CD8-positive, alpha-beta memory T cell (primary cell): ENCODE measurements at places on chromosomes 2 and 18. TPM values are rescaled to one million over a fixed set of nuclear protein-coding genes. Genes with fewer than 3 reads are reported as not detected.

DNA sequence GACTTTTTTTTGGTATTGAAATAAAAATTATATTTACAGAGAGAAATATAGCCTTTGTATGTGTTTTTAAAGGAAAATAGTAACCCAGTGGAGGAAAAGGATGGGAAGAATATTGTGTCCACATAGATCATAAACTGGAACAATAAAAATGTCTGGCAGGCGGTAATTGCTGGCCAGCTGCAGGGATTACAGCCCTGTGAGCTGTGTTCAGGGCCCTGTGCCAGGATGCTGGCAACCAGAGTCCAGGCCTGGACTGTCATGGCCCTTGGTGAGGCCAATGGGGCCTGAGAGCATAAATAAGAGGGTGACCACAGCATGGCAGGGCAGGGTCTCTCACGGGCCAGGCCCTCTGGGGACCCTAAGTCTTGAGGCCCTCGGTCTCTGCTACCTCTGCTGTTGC is 171.2 kb downstream of the ACOXL start:
- no peaks in the 10 kb centered on the region for H3K27me3 ChIP-seq
- no peaks in the 10 kb centered on the region for H3K36me3 ChIP-seq
- H3K4me3 ChIP-seq = no peak overlapping the region
- H3K4me1 ChIP-seq = no peaks in the 10 kb centered on the region
- no peak for DNase-seq

DNA sequence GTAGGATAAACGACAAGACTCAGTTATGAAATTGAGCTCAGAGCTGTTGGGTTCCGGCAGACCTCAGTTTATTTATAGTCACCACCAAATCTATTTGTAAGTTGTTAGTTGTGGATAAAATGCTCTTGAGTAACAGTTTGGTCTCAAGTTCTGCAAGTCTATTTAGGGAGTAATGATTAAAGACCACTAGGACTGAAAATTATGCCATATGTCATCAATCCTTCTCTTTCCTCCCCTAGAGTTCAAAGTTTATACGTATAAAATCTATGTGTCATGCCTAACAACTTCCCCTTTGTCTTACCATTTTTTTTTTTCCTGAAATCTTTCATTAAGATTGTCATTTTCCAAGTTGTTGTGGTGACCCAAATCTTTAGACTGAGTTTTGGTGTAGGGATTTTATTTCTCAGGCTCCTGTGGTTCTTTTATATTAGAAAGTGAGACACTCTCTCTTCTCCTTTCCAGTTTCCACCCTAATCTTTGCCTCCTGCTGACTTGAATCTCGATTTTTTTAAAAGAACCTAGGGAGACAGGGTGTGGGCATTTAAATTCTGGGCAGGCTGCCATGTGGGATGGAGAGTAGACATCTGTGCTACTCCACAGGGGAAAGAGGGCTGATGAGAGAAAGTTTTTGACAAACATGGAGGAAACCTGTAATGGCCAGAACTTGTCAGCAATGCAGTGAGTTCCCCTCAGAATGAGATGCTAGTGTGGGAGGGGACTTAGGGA is 51.0 kb downstream of the LAMA3 start:
- no peak overlapping the region for H3K4me3 ChIP-seq
- peaks cover 23% of the 10 kb centered on the region for H3K4me1 ChIP-seq
- no peak overlapping the region for H3K27ac ChIP-seq
- H3K36me3 ChIP-seq = no peaks in the 10 kb centered on the region

Gene DAPL1
- total RNA-seq = not detected

Gene GPAT2
- 33.6 TPM for total RNA-seq

Gene DES
- total RNA-seq = not detected

Gene FBXO48
- total RNA-seq = 1.5 TPM

DNA sequence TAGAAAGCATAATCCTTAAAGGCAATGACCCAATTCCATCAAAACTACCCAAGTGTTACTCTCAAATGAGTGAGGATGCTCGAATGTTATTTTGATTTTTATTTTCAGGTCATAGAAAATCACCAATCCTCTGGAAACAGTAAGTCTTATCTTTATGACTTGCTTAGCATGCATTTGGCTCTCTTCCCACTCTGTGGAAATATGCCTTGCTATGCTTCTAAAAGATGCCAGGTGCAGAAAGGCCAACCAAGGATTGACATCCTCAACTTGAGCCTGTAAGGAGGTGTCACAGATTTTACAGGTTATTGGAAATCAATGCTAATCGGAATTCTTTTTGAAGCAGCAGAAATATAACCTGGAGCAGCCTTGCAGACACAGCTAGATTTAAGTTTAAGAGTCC is 543.9 kb upstream of the LINC00305 start:
- H3K27ac ChIP-seq = no peak overlapping the region
- H3K27me3 ChIP-seq = no peaks in the 10 kb centered on the region
- no peak for DNase-seq
- no peak overlapping the region for H3K4me3 ChIP-seq
- no peaks in the 10 kb centered on the region for H3K36me3 ChIP-seq
- H3K4me1 ChIP-seq = no peaks in the 10 kb centered on the region

Gene CLIP4
- 22.3 TPM for total RNA-seq

Gene IL1RN
- total RNA-seq = 1.2 TPM

DNA sequence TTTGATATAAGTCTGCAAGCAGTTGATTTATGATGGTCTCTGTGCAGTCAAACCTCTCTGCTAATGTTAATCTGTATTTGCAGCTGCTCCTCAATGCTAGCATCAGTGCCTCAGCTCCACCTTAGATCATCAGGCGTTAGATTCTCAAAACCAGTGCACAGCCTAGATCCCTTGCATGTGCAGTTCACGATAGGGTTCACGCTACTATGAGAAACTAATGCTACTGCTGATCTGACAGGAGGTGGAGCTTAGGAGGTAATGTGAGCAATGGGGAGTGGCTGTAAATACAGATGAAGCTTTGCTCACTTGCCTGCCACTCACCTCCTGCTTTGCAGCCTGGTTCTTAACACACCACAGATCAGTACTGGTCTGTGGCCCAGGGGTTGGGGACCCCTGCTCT is 18.4 kb downstream of the RBKS start:
- no peak overlapping the region for H3K27ac ChIP-seq
- H3K36me3 ChIP-seq = no peaks in the 10 kb centered on the region
- H3K4me3 ChIP-seq = no peak overlapping the region
- H3K27me3 ChIP-seq = no peaks in the 10 kb centered on the region
- DNase-seq = no peak

Gene HSPD1
- 1,152 TPM for total RNA-seq
